ENCODE measurements at places on chromosomes 1 and 21. TPM values are rescaled to one million over a fixed set of nuclear protein-coding genes. Genes with fewer than 3 reads are reported as not detected.

- no peak overlapping the region for H3K4me3 ChIP-seq
- DNase-seq, result no peak
- H3K4me1 ChIP-seq, result peaks cover 53% of the 10 kb centered on the region
- no peaks in the 10 kb centered on the region for H3K27me3 ChIP-seq
- H3K27ac ChIP-seq, result peak overlapping the region; percentile 28
These were observed 12.8 kb downstream of the GFI1 start for GRCh38 chr1:92473781-92474495.

DNA sequence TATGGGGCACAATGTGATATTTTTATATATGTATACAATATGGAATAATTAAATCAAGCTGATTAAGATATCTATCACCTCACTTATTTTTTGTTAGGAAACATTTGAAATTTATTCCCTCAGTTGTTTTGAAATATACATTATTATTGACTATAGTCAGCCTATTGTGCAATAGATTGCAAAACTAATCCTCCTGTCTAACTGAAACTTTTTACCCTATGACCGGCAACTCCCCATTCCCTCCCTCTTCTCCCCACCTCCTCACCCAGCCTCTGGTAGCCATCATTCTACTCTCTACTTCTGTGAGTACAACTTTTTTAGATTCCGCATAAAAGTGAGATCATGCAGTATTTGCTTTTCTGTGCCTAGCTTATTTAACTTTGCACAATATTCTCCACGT lies 117.7 kb upstream of the SGIP1 start:
- H3K4me1 ChIP-seq, result no peaks in the 10 kb centered on the region
- no peaks in the 10 kb centered on the region for H3K36me3 ChIP-seq
- no peaks in the 10 kb centered on the region for H3K27me3 ChIP-seq
- no peak overlapping the region for H3K4me3 ChIP-seq

DNA sequence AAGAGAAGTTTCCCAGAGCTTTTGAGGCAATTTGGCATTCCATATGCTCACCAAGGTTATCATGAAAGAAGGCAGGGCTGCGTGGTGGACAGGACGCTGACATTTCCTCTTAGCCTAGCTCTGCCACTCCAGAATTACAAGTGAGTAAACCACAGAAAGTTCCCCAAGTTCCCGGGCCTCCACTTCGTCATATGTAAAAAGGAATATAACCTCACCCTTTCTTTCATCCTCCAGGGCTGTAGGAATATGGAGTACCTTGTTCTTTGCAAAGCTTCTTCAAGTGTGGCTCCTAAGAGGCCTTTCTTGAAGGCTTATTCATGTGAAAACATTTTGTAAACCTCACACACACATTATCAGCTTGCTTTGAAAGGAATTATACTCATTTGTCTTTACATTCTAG lies 210.2 kb downstream of the GREM2 start:
- no peak overlapping the region for H3K4me3 ChIP-seq
- H3K36me3 ChIP-seq, result no peaks in the 10 kb centered on the region
- H3K27me3 ChIP-seq, result no peaks in the 10 kb centered on the region
- H3K27ac ChIP-seq, result no peak overlapping the region

DNA sequence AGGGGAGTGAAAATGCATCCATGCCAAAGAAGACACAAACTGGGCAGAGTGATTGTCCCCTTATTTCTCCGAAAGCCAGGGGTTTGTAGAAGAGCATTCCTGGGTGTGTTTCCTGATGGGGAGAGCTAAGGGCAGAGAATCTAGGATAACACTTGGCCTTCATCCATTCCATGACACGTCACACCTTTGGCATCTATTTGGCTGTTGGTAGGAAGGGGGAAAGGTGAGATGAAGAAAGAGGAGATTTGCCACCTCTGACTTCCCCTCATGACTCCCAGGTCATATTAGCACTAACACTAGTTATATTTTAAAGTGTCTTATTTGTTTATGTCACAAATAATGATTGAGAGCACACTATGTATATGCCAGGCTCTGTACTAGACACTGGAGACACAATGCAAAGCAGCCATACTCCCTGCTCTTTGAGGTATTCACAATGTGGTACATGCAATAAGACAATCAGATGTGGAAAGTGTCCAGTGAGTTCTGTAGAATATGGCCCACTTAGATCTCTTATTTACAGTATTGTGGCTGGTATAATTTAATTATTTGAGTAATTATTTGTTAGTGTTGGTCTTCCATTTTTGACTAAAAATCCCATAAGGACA lies 54.5 kb upstream of the GADD45A start:
- peaks cover 1% of the 10 kb centered on the region for H3K4me1 ChIP-seq
- no peaks in the 10 kb centered on the region for H3K27me3 ChIP-seq
- no peaks in the 10 kb centered on the region for H3K36me3 ChIP-seq
- no peak for DNase-seq
- no peak overlapping the region for H3K4me3 ChIP-seq
- H3K27ac ChIP-seq, result no peak overlapping the region

DNA sequence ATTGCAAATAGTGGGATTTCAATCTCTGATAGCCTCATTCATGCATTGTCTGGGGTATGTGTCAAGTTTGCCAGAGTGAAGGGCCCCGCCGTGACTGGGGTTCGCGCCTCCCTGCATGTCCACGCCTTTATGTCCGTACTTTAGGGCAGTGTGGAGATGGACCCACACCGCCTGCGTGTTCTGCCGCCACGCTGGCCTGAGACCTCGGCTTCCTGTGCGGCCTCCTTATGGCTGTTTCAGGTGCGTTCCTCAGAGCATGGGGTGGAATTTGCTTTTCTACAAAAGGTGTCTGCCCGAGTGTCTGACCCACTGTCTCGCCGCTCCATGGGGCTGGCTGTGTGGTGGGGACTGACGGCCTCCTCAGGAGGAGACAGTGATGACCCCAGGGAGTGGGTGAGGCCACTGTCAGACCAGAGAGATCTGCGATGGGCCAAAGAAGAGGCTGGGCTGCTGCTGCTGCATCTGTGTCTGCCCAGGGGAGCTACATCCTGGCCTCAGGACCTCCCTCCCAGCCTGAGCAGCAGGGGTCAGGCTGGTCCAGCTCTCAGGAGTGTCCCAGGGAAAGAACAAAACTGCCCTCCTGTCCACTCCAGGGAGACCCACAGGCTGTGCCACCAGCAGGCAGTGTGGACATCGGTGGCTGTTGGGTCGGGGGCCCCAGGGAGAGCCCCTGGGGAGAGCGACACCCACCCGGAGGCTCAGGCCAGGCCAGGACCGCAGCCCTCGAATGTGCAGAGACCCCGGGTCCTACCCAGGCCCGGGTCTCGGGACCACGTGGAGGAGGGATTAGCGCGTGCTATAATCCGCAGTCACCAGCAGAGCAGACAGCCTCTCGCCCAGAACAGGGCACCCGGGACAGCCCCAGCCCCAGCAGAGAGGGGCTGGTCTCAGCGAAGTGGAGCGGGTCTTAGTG lies 9.8 kb upstream of the SLC19A1 start:
- no peak for DNase-seq
- H3K27ac ChIP-seq, result peak overlapping the region; percentile 39
- H3K36me3 ChIP-seq, result no peaks in the 10 kb centered on the region
- H3K27me3 ChIP-seq, result no peaks in the 10 kb centered on the region
- H3K4me1 ChIP-seq, result peaks cover 34% of the 10 kb centered on the region

DNA sequence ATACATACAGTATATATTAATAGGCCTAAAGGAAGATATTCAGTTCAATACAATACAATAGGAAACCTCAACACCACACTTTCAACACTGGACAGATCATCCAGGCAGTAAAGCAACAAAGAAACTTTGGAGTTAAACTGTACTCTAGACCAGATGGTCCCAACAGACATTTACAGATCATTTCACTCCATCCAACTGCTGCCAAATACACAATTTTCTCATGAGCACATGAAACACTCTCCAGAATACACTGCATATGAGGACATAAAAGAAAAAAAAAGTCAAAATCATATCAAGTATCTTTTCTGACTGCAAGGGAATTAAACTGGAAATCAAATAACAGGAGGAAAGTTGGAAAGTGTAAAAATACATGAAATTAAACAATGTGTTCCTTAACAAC lies 607.5 kb upstream of the BRINP3 start:
- no peak for DNase-seq
- no peaks in the 10 kb centered on the region for H3K27me3 ChIP-seq
- H3K4me3 ChIP-seq, result no peak overlapping the region
- no peaks in the 10 kb centered on the region for H3K4me1 ChIP-seq

PCP4L1 gene
- not detected for total RNA-seq

EPHB2 gene
- total RNA-seq, result 0.35 TPM

CTTNBP2NL gene
- total RNA-seq, result 0.84 TPM

FAM163A gene
- 0.29 TPM for total RNA-seq

C1QC gene
- 3.3 TPM for total RNA-seq

USH2A gene
- not detected for total RNA-seq

Measured in CD4-positive, alpha-beta memory T cell (primary cell).